ENCODE measurements at places on chromosomes 7 and 10.

GRCh38 chr10:35217455-35217854 lies 90.8 kb downstream of the CREM start:
- DNase-seq, result no peak

GRCh38 chr10:112202076-112202475 lies 18.5 kb upstream of the GPAM start:
- DNase-seq, result no peak

- DNase-seq, result no peak
These were observed 118.9 kb downstream of the PRPF18 start for GRCh38 chr10:13705526-13706174.

GRCh38 chr10:108544500-108545120 lies 1378.7 kb downstream of the XPNPEP1 start:
- DNase-seq, result peak; percentile 56

DNA sequence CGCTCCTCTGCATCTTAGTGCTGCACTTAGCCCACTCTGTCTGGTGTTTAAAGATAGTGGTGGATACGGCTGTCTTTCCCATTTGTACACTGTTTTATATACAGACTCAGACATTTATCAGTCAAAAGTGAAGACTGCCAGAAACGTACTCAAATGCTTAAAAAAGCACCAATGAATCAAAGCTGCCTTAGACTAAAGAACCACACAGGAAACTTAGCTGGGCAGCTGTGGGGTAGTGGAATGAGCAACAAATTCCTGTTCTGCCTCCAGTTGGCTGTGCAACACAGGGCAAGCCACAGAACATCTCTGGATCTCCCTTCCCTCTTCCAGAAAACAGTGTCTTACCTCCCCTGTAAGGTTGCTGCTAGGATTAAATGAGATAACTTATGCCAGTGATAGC lies 76.0 kb downstream of the ATXN7L1 start:
- peak; percentile 58 for DNase-seq

GRCh38 chr7:116671681-116672595 lies at the start of gene MET:
Gene MET, plus strand, starts transcription at chr7:116672196. Its CDS starts 26,889 bp downstream, at chr7:116699085.
- peak; percentile 74 for DNase-seq

DNA sequence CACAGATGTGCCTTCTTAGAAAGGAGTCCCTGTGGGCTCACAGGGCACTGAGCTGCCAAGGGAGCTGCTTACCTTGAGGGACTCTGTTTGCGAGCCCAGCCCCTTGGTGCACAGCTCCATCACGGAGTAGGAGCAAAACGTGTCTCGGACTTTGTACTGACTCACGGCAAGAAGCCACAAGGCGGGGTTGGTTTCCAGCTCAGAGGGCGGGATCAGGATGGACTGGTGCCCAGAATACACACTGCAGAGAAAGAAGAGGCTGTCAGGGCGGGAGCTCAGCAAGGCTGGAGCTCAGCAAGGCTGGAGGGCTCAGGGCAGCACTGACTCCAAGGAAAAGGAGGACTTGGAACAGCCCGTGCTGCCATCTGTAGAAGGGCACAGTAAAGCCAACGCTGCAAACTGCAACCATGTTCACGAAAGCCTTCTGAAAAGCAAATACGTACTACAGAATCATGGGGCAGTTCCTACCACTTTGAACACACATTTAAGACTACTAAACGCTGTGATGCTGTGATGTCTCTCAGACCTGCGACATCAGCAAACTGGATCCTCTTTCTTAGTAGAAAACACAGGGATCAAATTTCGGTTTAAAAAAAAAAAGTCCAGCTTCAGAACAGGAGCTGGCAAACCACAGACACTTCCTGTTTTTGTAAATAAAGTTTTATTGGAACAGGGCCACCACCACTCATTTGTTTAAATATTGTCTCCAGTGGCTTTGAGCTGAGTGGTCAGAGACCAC lies 194.3 kb downstream of the ZMYND11 start:
- DNase-seq, result peak; percentile 71

DNA sequence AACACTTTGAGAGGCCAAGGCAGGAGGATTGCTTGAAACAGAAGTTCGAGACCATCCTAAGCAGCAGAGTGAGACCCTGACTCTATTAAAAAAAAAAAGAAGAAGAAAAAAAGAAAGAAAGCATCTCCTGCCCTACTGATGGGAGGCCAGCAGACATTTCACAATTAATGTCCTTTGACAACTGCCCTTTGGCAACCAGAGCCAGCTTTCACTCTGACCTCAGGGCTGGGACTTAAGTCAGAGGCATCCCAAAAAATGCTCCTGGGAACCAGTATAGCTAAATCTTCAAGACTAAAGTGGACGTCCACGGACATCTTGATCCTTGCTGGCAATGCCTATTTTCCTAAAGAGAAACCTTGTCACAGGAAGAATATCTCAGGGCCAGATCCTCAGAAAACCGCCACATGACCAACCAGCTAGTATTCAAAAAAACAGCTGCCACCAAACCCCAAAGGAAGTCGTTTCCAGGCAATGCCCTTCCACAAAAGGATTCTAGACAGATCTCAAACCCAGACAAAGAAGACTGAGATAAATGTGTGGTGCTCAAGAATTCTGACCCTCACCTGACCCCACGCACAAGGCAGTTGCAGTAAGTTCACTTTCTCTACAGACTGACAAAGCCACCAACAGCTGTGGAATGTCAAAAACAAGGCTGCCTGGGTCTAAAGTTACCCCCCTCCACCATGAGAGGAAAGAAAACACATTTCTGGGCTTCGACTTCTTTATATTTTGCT lies 18.4 kb downstream of the GFRA1 start:
- DNase-seq, result no peak

GRCh38 chr10:9965341-9965740 lies 1052.3 kb upstream of the CELF2 start:
- DNase-seq, result no peak

DNA sequence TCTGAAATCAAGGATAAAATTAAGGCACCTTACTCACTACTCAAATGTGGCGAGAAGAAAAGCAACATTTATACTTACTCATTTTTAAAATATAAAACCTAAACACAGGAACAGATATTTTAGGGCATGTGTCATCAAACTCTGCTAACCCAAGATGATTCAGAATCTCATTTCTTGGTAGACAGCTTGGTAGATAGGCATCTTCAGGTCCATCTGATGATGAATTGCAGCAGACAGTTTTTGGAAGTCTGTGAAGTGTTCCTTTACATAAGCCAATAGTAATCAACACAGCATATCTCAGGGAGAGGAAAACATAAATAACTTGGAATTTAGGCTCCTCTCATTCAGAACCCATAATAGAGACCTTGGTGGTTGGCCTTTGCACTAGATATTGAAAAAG lies 3.4 kb downstream of the HIPK2 start:
- DNase-seq, result no peak

DNA sequence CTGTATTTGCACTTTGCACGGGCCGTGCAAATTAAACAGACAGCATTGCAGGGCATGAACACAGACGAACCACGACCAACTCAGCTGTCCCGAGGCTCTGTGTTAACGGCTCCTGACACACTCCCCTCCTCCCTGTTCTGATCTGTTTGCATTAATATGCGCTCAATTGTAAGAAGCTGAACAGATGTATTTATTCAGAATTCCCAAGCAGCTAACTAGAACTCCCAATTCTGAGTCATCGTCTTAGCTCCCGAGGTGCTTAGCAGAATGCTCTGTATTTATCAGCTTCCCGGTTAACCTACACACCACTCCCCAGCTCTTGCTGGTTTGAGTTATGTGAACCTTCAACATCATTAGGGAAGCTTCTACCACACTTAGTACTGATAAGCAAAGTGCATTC lies 286.4 kb downstream of the PTPRN2 start:
- no peak for DNase-seq

DNA sequence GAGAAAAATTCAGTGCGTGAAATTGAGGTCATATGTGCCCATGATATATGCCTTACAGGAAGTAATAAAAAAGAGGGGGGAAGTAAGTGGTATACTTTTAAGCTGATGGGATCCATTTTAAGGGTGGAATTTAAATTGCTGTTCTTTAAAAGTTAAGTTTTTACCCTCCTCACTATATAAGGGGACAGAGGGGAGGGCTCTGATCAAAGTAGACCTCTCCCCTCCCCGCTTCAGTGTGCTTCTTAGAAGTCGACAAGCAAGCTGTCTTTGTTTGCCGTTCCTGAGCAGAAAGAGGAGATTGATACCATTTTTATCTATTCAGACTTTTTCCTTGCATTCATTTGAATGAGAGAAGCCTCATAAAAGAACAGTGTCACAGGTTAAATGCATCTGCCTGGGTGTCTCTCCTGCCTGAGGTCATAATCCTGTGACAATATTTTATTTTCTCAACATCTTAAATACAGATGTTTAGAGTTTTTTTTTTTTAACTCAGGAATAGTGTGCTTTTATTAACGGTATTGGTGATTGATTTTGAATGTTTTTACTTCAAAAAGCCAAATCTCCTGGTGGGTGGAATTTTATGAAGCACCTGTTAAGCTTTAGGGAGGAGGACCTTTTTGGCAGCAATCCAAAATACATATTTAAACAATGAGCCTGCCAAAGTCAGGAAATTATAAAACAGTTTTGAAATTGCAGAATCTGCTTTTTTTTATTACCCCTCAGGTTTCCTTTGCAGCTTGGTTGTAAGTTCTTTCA lies 141.7 kb downstream of the KAT6B start:
- DNase-seq, result no peak
